Vagina (tissue), 2 donors: ENCODE measurements at places on chromosomes 1 and 21.

DNA sequence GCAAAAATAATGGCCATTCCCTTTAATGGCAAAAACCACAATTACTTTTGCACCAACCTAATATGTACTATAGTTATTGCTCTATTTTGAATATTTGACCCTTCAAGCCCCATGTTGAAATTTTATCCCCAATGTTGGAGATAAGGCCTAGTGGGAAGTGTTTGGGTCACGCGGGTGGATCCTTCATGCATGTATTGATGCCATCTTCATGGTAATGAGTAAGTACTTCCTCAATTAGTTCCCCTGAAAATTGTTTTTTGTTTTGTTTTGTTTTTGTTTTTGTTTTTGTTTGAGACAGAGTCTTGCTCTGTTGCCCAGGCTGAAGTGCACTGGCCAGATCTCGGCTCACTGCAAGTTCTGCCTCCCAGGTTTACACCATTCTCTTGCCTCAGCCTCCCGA, 9.8 kb upstream of the USP25 start:
- no peak for DNase-seq
- H3K27ac ChIP-seq, result no peak overlapping the region
- no peaks in the 10 kb centered on the region for H3K4me1 ChIP-seq
- no peaks in the 10 kb centered on the region for H3K36me3 ChIP-seq
- H3K4me3 ChIP-seq, result no peak overlapping the region
- H3K27me3 ChIP-seq, result no peaks in the 10 kb centered on the region

DNA sequence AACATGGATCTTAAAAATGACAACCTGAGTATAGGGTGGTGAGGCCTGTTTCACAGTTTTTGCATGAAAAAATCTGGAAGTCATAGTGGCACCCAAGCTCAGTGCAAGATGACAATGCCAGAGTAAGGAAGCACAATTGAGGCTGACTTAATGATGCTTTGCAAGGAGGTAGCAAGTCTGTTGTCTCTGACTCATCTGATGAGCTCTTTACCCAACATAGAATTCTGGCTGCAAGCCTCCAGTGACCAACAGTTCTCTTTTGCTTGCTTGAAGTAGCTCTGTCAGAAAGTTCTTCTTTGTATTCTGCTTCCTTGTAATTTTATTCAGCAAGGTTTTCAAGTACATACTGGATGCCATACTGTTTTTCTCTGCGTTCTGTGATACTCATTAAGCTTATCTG, 117.1 kb downstream of the FOXD2 start:
- H3K27me3 ChIP-seq, result no peaks in the 10 kb centered on the region
- no peaks in the 10 kb centered on the region for H3K36me3 ChIP-seq
- H3K4me3 ChIP-seq, result no peak overlapping the region
- peaks cover 5% of the 10 kb centered on the region for H3K4me1 ChIP-seq
- H3K27ac ChIP-seq, result no peak overlapping the region

DNA sequence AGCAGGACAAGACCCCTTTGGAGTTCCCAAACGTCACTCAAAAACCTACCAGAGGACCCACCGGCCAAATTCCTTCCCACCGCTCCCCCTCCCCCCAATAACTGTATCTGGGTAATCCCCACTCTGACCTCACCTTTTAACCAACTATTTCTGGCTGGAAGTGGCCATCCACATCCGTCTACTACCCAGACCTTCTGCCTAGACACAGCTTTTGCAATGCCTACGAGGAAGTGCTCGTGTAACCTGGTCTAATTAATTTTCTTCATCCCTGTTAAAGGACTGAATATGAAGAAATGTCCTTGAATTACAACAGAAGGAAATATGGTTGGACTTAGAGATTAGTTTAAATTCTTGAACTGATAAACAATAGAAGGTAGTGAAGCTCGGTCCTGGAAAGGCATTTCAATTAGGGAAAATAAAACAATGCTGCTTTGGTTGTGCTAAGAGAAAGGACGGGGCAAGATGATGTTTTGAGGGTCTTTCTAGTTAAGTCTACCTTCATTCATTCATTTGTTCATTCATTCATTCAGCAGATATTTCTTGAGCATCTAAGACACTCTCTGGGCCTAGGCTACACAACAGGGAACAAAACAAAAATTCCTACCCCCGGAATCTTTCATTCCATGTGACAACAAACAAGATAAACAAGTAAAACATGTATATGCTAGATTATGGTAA, 18.8 kb downstream of the AVPR1B start:
- no peaks in the 10 kb centered on the region for H3K27me3 ChIP-seq
- no peak for DNase-seq
- no peaks in the 10 kb centered on the region for H3K4me1 ChIP-seq
- H3K36me3 ChIP-seq, result no peaks in the 10 kb centered on the region
- no peak overlapping the region for H3K27ac ChIP-seq
- no peak overlapping the region for H3K4me3 ChIP-seq

DNA sequence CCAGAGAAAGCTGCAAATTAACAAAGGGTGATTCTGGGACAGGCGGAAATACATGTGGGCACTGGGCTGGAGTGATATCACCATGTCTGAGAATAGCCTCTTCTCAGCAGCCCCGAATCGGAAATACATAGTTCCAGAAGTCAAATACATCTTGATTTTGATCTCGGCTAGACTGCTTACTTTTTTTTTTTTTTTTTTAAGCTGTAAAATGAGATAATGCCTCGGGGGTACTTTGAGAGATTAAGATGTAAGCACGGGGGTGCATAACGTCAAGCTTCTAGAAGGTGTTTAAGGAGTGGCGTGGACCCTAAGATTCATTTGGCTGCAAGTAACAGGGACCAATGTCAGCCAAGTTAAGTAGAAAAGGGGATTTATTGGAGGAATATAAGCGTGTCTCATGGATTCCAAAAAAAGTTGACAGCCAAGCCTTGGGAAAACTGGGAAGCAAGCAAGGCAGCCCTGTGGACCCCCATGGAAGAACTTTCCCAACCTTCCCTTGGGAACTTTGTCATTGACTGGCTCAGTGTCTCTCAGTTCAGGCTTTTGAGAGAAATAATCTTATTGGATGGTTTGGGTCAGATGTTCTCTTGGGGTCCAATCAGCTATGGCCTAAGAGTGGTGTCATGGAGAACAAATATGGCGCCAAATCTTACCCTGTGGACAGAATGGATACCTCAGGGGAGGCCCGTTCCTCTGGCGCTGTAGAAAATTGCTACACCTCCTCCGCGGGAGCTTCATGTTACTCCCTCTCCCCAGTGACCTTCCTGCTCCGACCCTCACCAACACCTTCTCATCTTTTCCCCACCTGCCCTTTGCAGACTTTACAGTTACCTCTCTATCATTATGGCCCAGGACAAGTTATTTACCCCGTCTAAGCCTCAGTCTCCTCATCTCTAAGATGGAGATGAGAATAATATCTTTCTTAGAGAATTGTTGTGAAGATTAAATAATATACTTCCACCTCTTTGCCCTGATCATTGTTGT, 186.6 kb downstream of the KAZN start:
- no peak for DNase-seq
- H3K4me1 ChIP-seq, result no peaks in the 10 kb centered on the region
- H3K4me3 ChIP-seq, result no peak overlapping the region
- H3K36me3 ChIP-seq, result no peaks in the 10 kb centered on the region
- H3K27me3 ChIP-seq, result no peaks in the 10 kb centered on the region
- H3K27ac ChIP-seq, result no peak overlapping the region

DNA sequence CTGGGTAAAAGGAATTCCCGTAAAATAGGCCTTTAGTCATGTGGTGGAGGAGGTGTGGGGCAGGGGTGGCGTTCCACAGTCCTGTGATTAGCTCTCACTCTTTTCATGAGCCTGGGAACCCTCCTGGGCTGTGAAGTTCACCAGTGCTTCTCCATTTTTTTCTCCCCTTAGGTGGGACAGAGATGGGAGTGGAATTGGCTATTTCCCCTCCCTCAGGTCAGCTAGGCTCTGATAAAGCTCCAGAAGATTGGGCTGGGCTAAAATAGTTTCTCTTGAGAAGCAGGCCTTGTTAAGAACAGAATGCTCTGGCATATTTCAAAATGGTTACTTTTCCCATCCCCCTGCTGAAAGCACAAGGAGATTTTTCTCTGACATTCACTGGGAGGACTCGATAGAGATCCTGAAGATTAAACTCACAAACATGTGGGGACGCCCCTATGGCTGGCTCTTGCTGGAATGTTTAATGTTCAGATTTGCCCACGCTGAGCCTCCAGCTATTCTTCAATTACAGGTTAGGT, 33.4 kb upstream of the SLC2A1 start:
- no peaks in the 10 kb centered on the region for H3K4me1 ChIP-seq
- H3K27ac ChIP-seq, result peak overlapping the region; percentile 43
- no peaks in the 10 kb centered on the region for H3K27me3 ChIP-seq
- DNase-seq, result no peak
- no peak overlapping the region for H3K4me3 ChIP-seq
